Activated CD8-positive, alpha-beta memory T cell treated with anti-CD3 and anti-CD28 coated beads, Interleukin-2, amount 10 ng/mL, durations not matched to agents 7 days and 5 days (primary cell): ENCODE measurements at places on chromosomes 7 and 10. TPM values are rescaled to one million over a fixed set of nuclear protein-coding genes. Genes with fewer than 3 reads are reported as not detected.

DNA sequence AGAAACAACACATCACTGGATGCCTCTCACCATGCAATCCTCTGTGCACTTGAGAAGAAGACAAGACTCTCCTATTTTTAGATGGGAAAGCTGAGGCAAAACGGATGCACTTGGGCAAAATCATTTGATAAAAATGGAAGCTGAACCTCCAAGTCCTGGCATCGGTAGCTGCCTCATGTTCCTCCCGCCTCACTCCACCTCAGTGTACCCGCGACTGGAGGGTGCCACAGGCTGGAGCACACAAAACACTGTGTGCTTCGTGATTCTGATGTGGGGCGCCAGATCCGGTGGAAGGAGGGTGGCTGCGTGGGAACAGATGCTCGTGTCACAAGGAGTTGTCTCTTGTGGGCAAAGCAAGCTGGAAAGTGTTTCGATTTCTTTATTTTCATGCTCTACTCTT lies 41.3 kb downstream of the TAS2R41 start:
- DNase-seq = no peak
- H3K27me3 ChIP-seq = peaks cover 7% of the 10 kb centered on the region
- no peaks in the 10 kb centered on the region for H3K4me1 ChIP-seq
- H3K27ac ChIP-seq = no peak overlapping the region
- H3K4me3 ChIP-seq = no peak overlapping the region

DNA sequence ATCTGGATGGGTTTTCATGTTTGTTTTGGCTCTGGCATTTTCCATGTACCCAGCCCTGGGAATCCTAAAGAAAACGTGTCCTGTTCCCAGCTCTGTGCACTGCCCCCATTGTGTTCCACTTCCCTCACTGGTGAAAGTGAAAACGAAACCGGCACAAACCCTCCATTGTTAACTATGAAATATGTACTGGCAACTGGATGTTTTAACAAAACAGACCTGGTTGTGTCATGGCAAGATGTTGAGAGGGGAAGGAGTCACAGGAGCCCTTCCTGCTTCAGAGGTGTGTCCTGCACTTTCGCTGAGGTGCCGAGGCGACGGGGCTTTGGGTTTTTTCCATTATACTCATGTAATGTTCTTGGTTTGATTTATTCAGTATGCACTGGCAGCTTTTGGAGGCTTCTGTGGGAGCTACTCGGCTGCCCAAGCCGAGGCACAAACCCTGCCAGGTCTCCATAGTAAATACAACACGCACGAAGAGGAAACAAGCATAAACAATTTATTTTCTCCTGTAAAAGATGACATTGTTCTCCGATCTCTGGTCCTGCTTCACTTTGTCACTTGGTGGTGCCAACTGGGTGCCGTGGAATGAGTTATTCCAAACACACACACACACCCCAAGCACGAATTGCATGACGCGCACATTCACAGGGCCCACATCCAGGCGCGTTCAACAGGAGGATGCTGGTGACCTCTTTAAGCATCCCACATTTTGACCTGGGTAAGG lies 118.2 kb downstream of the CDK6 start:
- DNase-seq = peak; percentile 79
- no peaks in the 10 kb centered on the region for H3K27me3 ChIP-seq
- H3K36me3 ChIP-seq = peaks cover 64% of the 10 kb centered on the region
- H3K4me3 ChIP-seq = peak overlapping the region; percentile 74

- H3K4me1 ChIP-seq = peaks cover 5% of the 10 kb centered on the region
- H3K4me3 ChIP-seq = no peak overlapping the region
Observed at GRCh38 chr10:119449760-119450461, 92.6 kb downstream of the RGS10 start.

DNA sequence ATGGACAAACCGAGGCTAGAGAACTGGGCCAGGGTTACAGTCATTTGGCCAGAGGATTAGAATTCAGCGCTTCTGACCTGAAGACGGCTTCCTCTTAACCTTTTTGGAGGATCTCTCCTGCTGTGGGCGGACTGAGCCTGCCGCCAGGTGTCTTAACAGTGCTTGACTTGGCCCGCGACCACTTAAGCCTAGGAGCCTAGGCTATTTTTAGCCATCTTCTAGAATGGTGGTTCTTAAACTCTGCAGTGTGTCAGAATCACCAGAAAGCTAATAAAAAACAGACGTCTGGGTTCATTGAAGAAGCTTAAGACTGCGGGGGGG lies 722 bp downstream of the MDH2 start:
- H3K27me3 ChIP-seq = no peaks in the 10 kb centered on the region
- H3K36me3 ChIP-seq = peaks cover 32% of the 10 kb centered on the region
- H3K4me3 ChIP-seq = peak overlapping the region; percentile 99
- DNase-seq = peak; percentile 53
- H3K4me1 ChIP-seq = peaks cover 59% of the 10 kb centered on the region

- H3K27me3 ChIP-seq = peaks cover 11% of the 10 kb centered on the region
- H3K27ac ChIP-seq = no peak overlapping the region
- H3K4me1 ChIP-seq = peaks cover 4% of the 10 kb centered on the region
- no peaks in the 10 kb centered on the region for H3K36me3 ChIP-seq
Observed at GRCh38 chr10:43250615-43251418, 16.0 kb downstream of the RASGEF1A start.

GRCh38 chr7:133789974-133790373 lies 337.2 kb upstream of the LRGUK start:
- H3K4me3 ChIP-seq = no peak overlapping the region
- no peaks in the 10 kb centered on the region for H3K4me1 ChIP-seq
- no peak for DNase-seq
- H3K36me3 ChIP-seq = peaks cover 3% of the 10 kb centered on the region
- no peaks in the 10 kb centered on the region for H3K27me3 ChIP-seq

DNA sequence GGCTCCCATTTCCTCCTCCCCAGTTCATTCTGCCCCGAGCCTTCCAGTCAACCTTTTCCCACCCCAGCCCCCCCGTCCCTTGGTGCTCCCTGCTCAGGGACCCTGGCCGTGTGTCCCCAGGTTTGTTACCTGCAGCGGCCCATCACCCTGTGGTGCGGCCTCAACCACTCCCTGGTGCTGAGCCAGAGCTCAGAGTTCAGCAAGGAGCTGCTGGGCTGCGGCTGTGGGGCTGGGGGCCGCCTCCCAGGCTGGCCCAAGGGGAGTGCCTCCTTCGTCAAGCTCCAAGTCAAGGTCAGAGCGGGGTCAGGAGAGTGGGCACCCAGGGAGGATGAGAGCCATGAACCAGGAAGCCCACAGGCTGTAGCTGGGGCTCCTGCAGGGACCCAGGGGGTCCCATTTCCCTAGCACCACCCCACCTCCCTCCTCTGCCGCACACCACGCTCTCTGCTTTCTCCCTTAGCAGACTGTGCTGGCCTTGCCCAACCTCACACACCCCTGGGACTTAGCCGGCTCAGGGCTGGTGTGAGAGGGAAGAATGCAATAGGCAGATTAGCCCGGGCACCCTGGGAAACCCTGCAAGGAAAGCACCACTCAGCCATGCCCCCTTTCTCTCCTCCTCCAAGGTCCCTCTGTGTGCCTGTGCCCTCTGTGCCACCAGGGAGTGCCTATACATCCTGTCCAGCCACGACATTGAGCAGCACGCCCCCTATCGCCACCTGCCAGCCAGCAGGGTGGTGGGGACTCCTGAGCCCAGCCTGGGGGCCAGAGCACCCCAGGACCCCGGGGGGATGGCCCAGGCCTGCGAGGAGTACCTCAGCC lies 2.0 kb upstream of the PCOLCE start:
- no peak overlapping the region for H3K4me3 ChIP-seq
- no peak overlapping the region for H3K27ac ChIP-seq
- no peaks in the 10 kb centered on the region for H3K36me3 ChIP-seq
- H3K27me3 ChIP-seq = no peaks in the 10 kb centered on the region
- DNase-seq = no peak
- peaks cover 21% of the 10 kb centered on the region for H3K4me1 ChIP-seq

The SPDYE1 gene
- total RNA-seq = not detected
